ENCODE measurements at places on chromosomes 2 and 18.

GRCh38 chr2:96140941-96141623 lies 2.8 kb upstream of the ASTL start:
- H3K4me3 ChIP-seq = no peak overlapping the region
- no peak overlapping the region for H3K27ac ChIP-seq
- H3K36me3 ChIP-seq = no peaks in the 10 kb centered on the region
- H3K4me1 ChIP-seq = peaks cover 3% of the 10 kb centered on the region

DNA sequence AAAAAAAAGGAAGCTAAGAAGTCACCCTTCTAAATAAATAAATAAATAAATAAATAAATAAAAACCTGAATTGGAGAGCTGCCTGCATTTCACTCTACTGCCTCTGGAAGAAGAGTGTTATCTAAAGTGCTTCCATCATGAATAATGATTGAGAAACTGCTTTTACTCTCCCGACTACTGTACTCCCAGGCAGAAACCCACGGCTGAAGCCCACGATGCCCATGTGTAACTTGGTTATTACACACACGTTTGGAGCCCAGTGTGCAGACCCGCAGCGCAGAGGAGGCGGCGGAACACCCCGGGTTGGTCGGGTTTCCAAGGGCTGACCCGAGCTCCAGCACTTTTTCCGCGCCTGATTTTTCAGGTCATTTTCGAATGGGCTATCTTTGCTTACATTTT lies 697 bp upstream of the SPATS2L start:
- peaks cover 6% of the 10 kb centered on the region for H3K4me1 ChIP-seq
- H3K27ac ChIP-seq = peak overlapping the region; percentile 77
- H3K36me3 ChIP-seq = no peaks in the 10 kb centered on the region
- DNase-seq = peak; percentile 54
- H3K27me3 ChIP-seq = no peaks in the 10 kb centered on the region

GRCh38 chr2:166106431-166107015 lies 21.3 kb downstream of the SCN1A start:
- no peaks in the 10 kb centered on the region for H3K36me3 ChIP-seq
- no peak overlapping the region for H3K27ac ChIP-seq
- no peak overlapping the region for H3K4me3 ChIP-seq
- peak; percentile 64 for DNase-seq

GRCh38 chr18:41767960-41768359 lies 187.1 kb upstream of the PIK3C3 start:
- peak; percentile 60 for DNase-seq
- H3K4me1 ChIP-seq = no peaks in the 10 kb centered on the region
- H3K27me3 ChIP-seq = no peaks in the 10 kb centered on the region
- no peaks in the 10 kb centered on the region for H3K36me3 ChIP-seq

DNA sequence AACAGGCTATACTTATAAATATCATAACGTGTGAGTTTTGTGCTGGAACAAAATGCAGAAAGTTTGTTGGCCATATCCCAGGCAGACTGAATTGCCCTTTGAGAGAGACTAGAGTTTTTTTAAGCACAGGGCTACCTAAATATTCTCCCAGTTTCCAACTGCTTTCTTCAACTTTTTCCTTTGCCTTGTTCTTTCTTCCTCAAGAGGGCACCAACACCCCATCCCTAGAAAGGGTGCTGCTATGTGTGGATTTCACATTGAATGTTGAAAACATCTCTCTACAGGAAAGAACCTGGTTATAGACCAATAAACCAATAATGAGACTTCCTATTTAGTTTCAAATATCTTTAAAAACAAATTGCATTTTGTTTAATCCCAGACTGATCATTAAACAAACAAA lies 87.9 kb downstream of the ICOS start:
- DNase-seq = peak; percentile 41
- H3K27ac ChIP-seq = no peak overlapping the region
- no peaks in the 10 kb centered on the region for H3K36me3 ChIP-seq
- no peaks in the 10 kb centered on the region for H3K4me1 ChIP-seq
- no peaks in the 10 kb centered on the region for H3K27me3 ChIP-seq

- DNase-seq = no peak
- no peaks in the 10 kb centered on the region for H3K4me1 ChIP-seq
- no peaks in the 10 kb centered on the region for H3K36me3 ChIP-seq
- H3K27me3 ChIP-seq = no peaks in the 10 kb centered on the region
- no peak overlapping the region for H3K27ac ChIP-seq
Measured at GRCh38 chr2:10347562-10347948, 44.9 kb downstream of the HPCAL1 start.

DNA sequence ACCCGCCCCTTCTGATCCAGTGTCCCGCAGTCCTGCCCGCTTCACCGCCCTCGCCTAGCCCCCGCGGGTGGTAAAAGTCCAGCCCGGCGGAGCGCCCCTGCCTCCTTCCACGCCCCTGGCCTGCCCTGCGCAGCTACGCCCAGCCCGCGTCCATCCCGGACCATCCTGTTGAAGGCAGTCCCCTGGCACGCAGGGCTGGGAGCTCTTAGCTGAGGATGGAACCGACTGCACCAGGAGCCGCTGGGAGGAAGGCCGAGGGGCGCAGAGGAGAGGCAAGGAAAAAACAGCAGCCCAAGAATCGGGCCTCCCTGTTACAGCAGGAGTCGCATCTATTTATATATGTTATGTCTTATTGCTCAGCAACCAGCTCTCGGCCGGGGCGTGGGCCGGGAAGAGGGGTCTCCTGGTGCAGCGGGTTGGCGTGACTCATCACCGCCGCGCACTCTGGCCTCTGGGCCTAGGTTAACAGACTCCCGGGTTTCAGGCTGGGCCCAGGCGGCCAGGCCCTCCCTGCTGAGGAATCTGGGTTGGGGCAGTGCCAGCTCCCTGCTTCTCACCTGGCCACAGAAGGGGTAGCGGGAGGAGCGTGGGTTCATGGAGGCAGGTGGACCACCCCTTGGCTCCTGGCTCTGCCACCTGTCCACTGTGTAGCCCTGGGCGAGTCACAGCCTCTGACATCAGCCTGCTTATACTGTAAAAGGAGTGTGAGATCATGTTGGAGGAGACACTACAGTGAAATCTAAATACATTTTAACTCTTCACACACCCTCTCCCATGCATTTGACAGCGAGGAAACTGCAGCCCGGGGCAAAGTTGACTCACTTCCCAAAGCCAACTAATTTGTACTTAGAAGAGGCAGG lies 13.4 kb upstream of the MAP3K2 start:
- no peaks in the 10 kb centered on the region for H3K4me1 ChIP-seq
- H3K36me3 ChIP-seq = no peaks in the 10 kb centered on the region
- peak; percentile 52 for DNase-seq
- no peaks in the 10 kb centered on the region for H3K27me3 ChIP-seq
- no peak overlapping the region for H3K27ac ChIP-seq
- H3K4me3 ChIP-seq = no peak overlapping the region

- H3K36me3 ChIP-seq = no peaks in the 10 kb centered on the region
- DNase-seq = no peak
- no peak overlapping the region for H3K4me3 ChIP-seq
- no peak overlapping the region for H3K27ac ChIP-seq
Measured at GRCh38 chr2:230231251-230231650, 5.7 kb downstream of the SP140 start.

GRCh38 chr2:211055438-211055837 lies 499.0 kb downstream of the CPS1 start:
- H3K27me3 ChIP-seq = no peaks in the 10 kb centered on the region
- no peak for DNase-seq
- H3K36me3 ChIP-seq = no peaks in the 10 kb centered on the region
- H3K4me1 ChIP-seq = no peaks in the 10 kb centered on the region
- no peak overlapping the region for H3K27ac ChIP-seq

Measured in cardiac muscle cell (in vitro differentiated cells and primary cell).